ENCODE measurements at places on chromosomes 12 and 14. TPM values are rescaled to one million over a fixed set of nuclear protein-coding genes. Genes with fewer than 3 reads are reported as not detected.

TCL1A gene
- total RNA-seq, result not detected

ASCL1 gene
- total RNA-seq, result not detected

LAG3 gene
- total RNA-seq, result not detected

KLHL33 gene
- not detected for total RNA-seq

SLC39A5 gene
- total RNA-seq, result not detected

ZNF268 gene
- 12.9 TPM for total RNA-seq

CLEC4D gene
- not detected for total RNA-seq

ARMH4 gene
- total RNA-seq, result 0.90 TPM

COPS7A gene
- 93.9 TPM for total RNA-seq

CACNA2D4 gene
- not detected for total RNA-seq

CLEC14A gene
- not detected for total RNA-seq

DEGS2 gene
- total RNA-seq, result 0.02 TPM

GZMB gene
- not detected for total RNA-seq

TROAP gene
- 39.8 TPM for total RNA-seq

EPS8 gene
- total RNA-seq, result 18.8 TPM

TMBIM6 gene
- 554 TPM for total RNA-seq

KLRD1 gene
- 6.7 TPM for total RNA-seq

SPIC gene
- total RNA-seq, result not detected

PPP1R12A gene
- 41.8 TPM for total RNA-seq

RTL1 gene
- 0.58 TPM for total RNA-seq

Measured in H4 (cell line).